Activated CD4-positive, CD25-positive, alpha-beta regulatory T cell treated with anti-CD3 and anti-CD28 coated beads, Interleukin-2, amount 50 U/mL, for 16 hours (primary cell): ENCODE measurements at places on chromosomes 4 and X.

DNA sequence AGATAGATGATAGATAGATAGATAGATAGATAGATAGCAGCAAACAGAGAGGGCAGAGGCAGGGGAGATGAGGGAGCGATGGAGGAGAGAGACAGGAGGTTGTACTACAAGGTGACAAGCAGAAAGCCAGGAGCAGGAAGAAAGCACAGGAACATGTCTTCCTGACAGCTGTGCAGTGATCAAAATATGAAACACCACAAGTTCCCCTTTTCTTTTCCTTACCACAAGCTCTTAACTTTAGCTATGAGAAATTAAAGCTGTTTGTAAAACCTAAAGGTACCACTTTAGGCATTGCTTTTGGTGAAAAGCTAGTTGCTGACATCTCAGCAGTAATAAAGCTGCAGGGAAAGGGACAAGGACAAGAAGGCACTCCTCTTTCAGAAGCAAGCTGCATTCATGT, 9.1 kb upstream of the MAGED4B start:
- no peak for DNase-seq

- no peak for DNase-seq
Observed at GRCh38 chr4:7279902-7280301, 87.6 kb downstream of the SORCS2 start.

DNA sequence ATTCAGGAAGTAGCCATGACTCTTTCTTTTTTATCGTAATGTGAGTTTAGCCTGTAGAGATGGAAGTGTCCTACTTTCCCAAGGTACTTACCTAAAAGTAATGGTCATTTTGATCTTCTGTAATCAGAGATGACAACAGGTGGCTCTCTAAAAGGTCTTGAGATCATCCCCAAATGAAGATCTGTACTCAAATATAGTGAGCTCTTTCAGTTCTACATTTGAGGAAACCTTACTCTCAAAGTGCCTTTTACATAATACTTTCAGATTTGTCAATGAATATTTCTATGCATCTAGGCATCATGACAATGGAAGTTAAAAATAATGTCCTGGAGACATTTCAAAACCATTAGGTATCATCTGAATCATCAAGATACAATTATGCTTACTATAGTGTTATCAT, 17.2 kb upstream of the MND1 start:
- no peak for DNase-seq

DNA sequence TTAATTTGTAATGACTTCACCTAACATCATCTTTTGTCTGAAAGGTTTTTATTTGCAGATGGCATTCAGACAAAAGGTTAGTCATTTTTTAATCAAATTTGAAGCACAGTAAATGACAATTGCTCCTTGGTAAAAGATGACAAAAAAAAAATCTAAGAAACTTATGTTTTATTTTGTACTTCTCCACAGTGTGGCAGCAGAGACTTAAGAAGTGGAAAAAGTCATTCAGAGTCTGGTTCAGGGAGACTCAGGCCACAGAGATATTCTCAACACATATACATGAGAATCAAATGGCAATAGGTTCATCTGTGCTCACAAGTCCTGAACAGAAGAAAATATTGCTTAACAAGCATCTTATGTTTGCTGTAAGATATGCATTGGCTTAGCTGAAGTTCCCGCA, 436.2 kb downstream of the KCNIP4 start:
- DNase-seq = no peak

- DNase-seq = no peak
Observed at GRCh38 chr4:74873545-74874301, 59.2 kb upstream of the PARM1 start.

GRCh38 chr4:139904406-139904805, 238.8 kb downstream of the MGST2 start:
- DNase-seq = no peak

DNA sequence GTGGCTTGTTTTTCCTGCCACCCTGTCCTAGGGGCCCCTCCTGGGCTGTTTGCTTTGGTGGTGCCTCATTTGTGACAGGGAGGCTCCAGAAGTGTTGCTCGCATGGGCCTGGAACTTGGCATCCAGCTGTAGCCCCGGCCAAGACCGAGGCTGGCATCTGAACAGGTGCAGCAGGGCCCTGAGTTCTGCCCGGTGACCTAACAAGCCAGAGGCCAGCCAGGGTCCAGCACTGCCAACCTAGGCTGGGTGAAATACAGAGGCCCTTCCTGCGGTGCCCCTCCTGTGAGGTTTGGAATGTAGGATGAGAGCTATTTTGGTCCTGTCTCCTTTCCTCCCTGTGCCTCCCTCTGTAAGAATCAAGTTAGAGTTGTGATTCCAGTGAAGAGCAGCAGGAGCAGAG, 58.5 kb downstream of the STARD8 start:
- no peak for DNase-seq

DNA sequence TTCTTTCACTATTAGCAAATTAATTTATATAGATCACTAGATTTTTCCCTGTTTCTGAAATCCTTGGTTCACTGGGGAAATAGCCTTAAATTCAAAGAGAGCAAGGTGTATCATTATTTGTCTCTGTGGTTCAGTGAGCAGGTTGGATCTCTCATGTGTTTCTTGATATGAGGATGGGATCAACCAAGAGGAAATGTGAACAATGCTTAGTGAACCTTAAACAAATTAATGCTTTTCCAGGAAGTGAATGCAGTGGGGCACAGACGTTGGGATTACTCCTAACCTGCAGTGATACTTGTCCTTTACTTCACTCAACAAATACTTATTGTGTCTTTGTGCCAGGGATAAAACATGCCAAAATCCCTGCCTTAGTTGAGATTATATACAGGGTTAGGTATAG, 193.2 kb downstream of the SHROOM3 start:
- no peak for DNase-seq
